ENCODE measurements at places on chromosomes 6 and 20.

- H3K27me3 ChIP-seq, result no peaks in the 10 kb centered on the region
- no peaks in the 10 kb centered on the region for H3K4me1 ChIP-seq
- no peak for DNase-seq
- H3K27ac ChIP-seq, result no peak overlapping the region
- no peak overlapping the region for H3K4me3 ChIP-seq
- H3K36me3 ChIP-seq, result no peaks in the 10 kb centered on the region
Observed at GRCh38 chr6:74651948-74652842, 553.7 kb downstream of the COL12A1 start.

DNA sequence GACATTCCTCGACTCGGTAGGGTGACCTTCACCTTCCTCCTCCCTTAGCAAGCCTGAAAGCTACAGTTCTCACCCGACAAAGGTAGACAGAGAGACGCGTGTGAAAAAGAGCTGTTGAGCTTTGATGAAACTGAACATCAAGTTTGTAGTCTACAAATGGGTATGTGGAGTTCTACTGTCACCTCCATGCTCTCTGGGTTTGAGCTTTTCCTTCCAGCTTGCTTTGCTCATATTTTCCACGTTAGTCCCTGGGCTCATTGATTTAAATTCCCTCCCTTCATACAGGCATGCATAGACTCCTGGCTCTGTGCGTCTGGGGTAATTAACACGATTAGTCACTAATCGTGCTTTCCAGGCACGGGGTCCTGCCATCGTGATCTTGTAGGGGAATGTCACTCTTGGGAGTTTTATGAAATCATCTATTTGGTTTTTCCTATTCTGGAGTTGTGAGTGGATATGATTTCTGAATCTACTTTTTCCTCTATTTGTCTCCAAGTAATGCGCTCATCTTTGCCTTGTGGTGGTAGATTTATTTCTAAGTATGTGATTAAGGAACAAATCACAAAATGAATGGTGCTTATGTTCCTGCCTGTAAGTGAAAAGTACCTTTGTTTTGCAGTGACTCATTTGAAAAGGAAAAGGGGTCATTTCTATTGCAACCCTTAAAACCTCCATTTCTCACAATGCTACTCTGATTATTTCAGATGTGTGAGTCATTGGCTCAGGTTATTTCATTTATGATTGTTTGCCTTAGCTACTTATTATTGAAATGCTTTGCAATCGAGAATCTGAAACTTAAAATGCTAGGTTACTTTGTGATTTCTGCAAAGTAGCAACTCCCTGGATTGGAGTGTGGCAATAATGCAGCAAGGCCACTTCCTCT is 154.6 kb downstream of the ZDHHC14 start:
- no peaks in the 10 kb centered on the region for H3K36me3 ChIP-seq
- no peak overlapping the region for H3K4me3 ChIP-seq

DNA sequence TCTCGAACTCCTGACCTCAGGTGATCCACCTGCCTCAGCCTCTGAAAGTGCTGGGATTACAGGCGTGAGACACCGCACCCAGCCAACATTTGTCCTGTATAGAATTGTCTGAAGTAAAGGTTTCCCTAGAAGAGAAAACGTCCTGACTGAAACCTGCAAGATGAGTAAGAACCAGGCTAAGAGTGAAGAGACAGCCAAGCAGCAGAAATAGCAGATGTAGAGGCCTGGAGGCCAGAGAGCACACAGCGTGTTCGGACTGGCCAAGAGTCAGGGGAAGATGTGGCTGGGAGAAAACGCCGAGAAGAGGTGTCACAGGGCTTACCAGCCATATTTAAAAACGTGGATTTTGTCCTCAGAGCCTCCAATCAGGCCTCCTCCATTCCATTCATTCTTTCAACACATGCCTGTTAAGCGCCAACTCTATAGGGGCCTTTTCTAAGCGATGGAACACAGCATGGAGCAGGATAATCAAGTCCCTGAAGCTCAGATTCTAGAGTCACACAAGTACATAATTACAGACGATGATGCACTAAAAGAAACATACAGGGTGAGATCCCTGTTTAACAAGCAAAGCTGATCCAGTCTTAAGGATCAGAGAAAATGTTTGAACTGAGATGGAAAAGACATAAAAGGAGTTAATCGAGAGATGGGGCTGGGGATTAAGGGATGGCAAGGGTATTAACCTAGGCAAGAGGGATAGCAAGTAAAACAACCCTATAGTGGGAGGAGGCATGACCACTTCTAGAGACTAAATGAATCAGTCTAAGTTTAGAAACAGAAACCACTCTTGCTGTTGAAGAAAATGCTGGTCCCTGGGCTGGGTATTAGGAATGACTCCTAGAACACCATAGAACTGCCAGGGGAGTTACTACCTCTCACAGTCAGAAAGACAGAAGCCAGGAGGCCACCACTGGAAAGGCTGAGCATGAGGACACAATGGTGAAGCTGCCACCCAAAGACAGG is 4.8 kb downstream of the ZCCHC3 start:
- no peak overlapping the region for H3K4me3 ChIP-seq
- no peak for DNase-seq
- no peaks in the 10 kb centered on the region for H3K36me3 ChIP-seq

DNA sequence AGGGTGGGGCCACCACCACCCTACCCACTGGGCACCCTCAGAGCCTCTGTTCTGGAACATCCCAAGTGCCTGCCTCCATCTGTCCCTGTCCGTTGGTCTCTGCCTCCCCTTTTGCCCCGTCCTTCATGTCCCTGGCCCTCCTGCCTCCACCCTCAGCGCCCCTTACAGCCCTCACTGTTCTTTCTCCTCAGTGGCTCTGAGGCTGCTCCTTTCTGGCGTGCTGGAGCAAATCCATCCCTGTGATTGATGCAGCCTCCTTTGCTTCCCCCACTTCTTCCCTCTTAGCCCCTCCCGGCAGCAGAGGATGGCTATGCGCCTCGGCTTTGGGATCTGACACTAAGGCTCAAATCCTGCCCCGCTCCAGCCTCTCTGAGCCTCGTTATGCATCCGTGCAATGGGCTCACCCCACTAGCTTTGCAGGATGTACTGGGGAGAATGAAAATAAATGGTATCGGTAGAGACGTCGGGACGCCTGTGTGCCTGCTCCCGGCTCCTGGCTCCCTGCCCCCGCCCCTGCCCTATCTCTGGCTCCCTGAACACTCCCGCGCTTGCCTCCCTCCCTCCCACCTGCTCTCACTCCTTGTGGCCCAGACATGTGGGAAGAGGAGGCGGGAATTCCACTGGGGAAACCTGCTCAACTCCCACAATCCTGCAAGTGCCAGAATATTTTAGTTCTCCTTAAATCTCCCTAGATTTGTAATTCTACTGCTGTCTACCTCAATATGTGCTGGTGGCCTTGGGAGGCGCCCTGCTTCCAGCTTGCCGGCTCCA is 13.1 kb downstream of the VSTM2L start:
- H3K4me3 ChIP-seq, result no peak overlapping the region
- peaks cover 3% of the 10 kb centered on the region for H3K27me3 ChIP-seq
- no peak for DNase-seq
- H3K4me1 ChIP-seq, result peaks cover 7% of the 10 kb centered on the region
- no peaks in the 10 kb centered on the region for H3K36me3 ChIP-seq
- no peak overlapping the region for H3K27ac ChIP-seq

All from CD4-positive, alpha-beta memory T cell (primary cell).